ENCODE measurements at places on chromosomes 3 and 15. TPM values are rescaled to one million over a fixed set of nuclear protein-coding genes. Genes with fewer than 3 reads are reported as not detected.

The PRTG gene
- total RNA-seq: 1.2 TPM

The CIAO2A gene
- total RNA-seq: 28.7 TPM

The APOD gene
- 2.1 TPM for total RNA-seq

The COMMD4 gene
- total RNA-seq: 69.8 TPM

The GOLGA6D gene
- 0.15 TPM for total RNA-seq

The ERICH6 gene
- not detected for total RNA-seq

The MCF2L2 gene
- 2.6 TPM for total RNA-seq

Measured in chondrocyte (in vitro differentiated cells).